NCI-H526 treated with DMSO at 0.1 percent for 48 hours (cell line): ENCODE measurements at places on chromosomes 5 and 9.

- DNase-seq = no peak
These were observed 430.3 kb downstream of the ARHGEF28 start for GRCh38 chr5:74056107-74056788.

DNA sequence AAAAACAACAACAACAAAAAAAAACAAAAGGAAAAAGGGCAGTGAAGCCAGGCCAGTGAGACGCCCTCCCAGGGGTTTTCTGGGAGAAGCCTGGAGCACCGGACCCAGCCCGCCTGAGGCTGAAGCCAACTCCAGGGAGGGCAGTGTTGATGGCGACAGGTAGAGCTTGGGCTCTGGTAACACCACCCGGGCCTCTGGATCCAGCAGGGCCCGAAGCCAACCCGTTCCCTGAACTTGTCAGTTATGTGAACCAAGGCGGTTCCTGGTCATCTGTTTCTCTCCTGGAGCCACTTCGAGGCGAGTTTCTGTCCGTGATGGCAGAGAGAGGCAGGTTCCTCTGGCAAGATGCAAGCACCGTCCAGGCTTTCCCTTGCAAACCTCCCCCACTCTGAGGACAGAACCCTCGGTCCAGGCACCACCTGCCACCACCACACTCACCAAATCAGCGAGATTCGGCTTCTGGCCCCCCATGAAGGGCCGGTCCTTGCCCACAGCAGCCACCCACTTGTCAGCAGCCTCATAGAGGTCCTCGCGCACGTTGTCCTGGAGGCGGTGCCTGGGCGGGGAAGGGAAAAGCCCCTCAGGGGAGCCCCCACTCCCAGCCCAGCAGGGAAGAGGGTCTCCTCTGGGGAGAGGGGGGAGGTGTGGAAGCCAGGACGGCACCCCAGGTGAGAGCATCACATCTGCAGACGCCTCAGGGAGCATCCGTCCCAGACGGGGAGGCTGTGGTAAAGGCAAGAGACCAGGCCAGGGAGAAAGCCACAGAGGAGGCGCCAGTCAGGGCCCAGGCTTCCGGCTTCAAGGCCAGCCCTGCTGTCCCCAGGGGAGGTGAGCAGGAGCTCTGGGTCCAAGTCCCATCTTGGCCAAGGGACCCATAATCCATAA is 5.4 kb downstream of the PTGES2 start:
- DNase-seq = no peak

GRCh38 chr9:108671794-108672193 is 184.0 kb downstream of the ACTL7B start:
- DNase-seq = no peak

DNA sequence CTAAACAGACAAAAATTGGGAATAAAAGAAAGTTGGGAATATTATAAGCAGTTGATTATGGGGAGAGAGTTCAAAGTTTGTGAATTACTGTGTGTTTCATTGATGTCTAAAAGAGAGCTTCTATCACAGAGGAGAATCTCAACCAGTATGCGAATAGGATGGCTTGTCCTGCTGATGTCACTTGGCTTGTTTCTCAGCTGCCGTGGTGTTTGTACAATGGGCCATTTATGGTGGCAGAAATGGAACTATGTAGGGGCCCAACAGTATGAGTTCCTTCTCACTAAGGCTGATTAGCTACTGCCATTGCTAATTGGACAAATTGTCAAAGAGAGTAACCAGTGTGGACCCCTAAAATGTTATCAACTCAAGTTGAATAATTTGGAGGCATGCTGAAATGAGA is 103.9 kb downstream of the ST8SIA4 start:
- no peak for DNase-seq

GRCh38 chr5:69528035-69528434 is 32.0 kb upstream of the GTF2H2C start:
- DNase-seq = no peak

DNA sequence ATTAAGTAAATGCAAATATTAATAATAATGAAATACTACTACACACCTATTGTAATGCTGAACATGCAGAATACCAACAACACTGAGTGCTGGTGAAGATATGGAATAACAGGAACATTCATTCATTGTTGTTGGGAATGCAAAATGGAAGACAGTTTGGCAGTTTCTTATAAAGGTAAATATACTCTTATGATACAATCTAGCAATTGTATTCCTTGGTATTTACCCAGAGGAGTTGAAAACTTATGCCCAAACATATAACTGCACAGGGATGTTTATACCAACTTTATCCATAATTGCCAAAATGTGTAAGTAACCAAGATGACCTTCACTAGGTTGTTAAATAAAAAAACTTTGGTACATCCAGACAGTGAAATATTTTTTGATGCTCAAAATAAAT is 636.8 kb downstream of the PRR16 start:
- no peak for DNase-seq

- DNase-seq = no peak
These were observed 897.5 kb downstream of the TLE1 start for GRCh38 chr9:80791836-80792235.

DNA sequence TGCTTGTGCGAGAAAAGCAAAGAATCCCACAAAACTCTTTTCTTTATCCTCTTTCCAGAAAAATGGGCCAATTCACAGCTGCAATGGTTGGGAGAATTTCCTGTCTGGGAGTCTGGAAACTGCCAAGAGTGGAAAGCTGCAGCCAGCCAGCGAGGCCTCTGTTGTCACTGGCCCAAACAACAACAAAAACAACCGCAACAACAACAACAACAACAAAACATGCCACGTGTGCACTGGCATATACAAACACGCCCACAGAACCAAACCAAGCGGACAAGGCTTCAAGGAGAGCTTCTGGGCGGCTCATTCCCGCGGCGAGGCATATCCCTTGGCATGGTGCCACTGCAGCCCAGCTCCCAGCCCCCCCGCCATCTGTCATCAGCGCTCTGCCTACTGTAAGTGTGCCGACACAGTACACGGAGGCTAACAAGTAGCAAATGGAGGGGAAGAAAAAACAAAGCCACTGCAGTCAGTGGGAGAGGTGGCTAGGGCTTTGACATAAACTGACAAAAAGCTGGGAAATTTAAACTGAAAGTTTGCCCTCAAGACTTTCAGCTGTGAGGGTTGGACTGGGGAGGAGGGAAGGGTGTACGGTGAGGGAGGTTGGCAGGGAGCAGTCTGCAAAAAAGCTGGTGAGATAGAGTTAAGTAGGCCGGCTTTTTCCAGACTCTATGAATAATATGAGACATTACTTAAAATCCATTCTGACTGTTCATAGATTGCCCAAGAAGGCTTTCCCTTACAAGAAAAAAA is 165.0 kb upstream of the ZNF462 start:
- no peak for DNase-seq

DNA sequence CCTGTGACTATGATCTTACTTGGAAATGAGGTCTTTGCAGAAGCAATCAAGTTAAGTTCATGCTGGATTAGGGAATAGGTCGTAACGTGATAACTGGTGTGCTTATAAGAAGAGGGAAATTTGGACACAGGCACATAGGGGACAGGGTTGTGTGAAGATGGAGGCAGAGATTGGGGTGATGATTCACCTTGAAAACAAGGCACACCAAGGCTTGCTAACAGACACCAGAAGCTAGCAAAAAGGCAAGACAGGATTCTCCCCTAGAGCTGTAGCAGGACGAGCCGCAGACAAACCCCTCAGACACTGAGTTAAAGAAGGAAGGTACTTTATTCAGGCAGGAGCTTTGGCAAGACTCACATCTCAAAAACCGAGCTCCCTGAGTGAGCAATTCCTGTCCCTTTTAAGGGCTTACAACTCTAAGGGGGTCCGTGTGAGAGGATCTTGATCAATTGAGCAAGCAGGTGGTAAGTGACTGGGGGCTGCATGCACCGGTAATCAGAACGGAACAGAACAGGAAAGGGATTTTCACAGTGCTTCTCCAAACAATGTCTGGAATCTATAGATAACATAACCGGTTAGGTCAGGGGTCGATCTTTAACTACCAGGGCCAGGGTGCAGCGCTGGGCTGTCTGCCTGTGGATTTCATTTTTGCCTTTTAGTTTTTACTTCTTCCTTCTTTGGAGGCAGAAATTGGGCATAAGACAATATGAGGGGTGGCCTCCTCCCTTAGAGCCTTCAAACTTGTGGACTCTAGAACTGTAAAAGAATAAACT is 57.5 kb upstream of the S1PR3 start:
- DNase-seq = no peak

GRCh38 chr9:135602789-135603481 is 36.4 kb downstream of the GLT6D1 start:
- DNase-seq = no peak
